ENCODE measurements at places on chromosomes 1 and 21. TPM values are rescaled to one million over a fixed set of nuclear protein-coding genes. Genes with fewer than 3 reads are reported as not detected.

DNA sequence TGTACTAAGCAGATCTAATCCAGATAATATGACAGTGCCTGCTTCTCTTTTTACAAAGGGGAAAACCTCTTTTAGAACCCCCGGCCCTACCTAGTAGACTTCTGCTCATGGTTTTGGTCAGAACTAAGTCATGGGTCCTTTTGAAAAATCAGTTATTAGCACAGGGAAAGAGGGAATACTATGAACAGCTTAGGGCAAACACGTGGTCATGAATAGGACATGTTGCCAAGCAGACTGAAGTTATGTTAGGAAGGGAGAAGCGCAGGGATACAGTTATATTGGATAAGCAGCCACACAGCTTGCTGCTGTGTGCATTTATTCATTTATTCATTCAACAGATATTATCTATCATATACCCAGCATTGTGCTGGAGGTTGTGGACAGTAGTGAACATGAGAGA, 25.3 kb upstream of the IGSF3 start:
- H3K27ac ChIP-seq: no peak overlapping the region
- H3K27me3 ChIP-seq: no peaks in the 10 kb centered on the region
- H3K4me3 ChIP-seq: no peak overlapping the region
- no peak for DNase-seq
- no peaks in the 10 kb centered on the region for H3K4me1 ChIP-seq

- no peaks in the 10 kb centered on the region for H3K36me3 ChIP-seq
- no peak overlapping the region for H3K27ac ChIP-seq
Observed at GRCh38 chr1:107572674-107573211, 392.2 kb downstream of the VAV3 start.

DNA sequence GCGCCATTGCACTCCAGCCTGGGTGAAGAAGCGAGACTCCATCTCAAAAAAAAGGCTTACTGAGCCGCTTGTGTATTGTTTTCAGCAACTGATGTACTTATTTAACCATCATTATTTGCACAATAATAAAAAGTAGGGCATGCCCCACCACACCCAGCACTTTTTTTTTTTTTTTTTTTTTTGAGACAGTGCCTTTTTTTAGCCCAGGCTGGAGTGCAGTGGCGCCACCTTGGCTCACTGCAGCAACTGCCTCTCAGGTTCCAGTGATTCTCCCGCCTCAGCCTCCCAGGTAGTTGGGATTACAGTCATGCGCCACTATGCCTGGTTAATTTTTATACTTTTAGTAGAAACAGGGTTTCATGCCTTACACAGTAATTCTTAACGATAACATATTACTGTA, 12.2 kb upstream of the TRNAU1AP start:
- no peaks in the 10 kb centered on the region for H3K27me3 ChIP-seq
- H3K36me3 ChIP-seq: no peaks in the 10 kb centered on the region
- no peak overlapping the region for H3K4me3 ChIP-seq

The GPR52 gene
- total RNA-seq: 7.1 TPM

The PER3 gene
- total RNA-seq: 19.8 TPM

The RASSF5 gene
- total RNA-seq: 21.7 TPM

DNA sequence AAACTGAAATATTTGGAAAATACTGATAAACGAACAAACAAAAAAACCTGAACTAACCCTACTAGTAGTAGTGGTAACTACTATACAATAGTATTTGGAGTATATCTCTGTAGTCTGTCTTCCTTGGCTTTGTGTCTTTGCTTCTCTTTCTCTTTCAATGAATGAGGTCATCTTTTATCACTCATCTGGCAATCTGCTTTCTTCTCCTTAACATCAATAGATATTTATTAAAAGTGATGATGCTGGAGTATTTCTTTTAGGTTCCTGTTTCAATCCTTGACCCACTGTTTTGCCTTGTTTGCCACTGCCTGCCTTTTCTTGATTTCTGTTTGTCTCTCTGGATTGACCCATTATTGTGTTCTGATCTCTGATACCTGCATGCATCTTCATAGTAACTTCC, 71.5 kb downstream of the ROR1 start:
- H3K27ac ChIP-seq: no peak overlapping the region
- no peaks in the 10 kb centered on the region for H3K27me3 ChIP-seq
- no peaks in the 10 kb centered on the region for H3K36me3 ChIP-seq
- peaks cover 76% of the 10 kb centered on the region for H3K4me1 ChIP-seq

DNA sequence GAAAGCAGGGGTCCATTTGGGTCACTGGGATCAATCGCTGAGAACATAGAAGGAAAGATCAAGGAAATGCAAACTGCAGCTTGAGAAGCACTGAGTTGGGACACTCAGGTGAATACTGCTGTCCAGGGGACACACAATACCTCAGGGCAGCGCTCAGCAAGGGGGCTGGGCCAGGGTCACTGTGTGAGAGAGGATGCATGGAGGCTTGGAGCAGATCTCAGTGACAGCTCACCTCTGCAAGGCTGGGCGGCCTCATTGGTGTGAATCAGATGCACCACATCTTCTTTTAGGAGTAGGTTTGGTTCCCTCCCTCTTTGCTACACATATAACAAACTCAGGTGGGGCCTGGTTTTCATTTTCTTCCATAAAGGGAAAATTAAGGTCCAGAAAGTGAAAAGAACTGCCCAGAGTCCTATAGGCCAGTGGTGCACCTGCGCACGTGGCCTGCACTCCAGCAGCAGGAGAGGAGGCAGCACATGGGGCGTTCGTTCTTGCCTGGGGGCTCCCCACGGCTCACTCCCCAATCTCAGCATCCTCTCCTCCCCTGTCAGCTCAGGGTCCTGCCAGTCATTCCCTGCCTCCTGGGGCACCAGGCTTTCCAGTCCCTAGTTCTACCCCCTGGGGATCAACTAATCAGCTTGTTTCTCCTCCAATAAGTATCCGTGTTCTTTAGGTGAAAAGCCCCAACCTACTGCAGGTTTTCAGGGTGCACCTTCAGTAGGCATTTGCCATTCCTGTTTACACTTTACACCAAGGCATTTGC, 1.5 kb downstream of the A3GALT2 start:
- no peaks in the 10 kb centered on the region for H3K27me3 ChIP-seq
- no peaks in the 10 kb centered on the region for H3K4me1 ChIP-seq
- no peak for DNase-seq
- H3K4me3 ChIP-seq: no peak overlapping the region

- no peak overlapping the region for H3K4me3 ChIP-seq
- H3K27me3 ChIP-seq: no peaks in the 10 kb centered on the region
- DNase-seq: no peak
- no peaks in the 10 kb centered on the region for H3K4me1 ChIP-seq
- H3K36me3 ChIP-seq: no peaks in the 10 kb centered on the region
Observed at GRCh38 chr1:194495434-194495833, 1309.0 kb upstream of the B3GALT2 start.

GRCh38 chr1:156262461-156263287, 14.8 kb upstream of the PAQR6 start:
- H3K4me1 ChIP-seq: no peaks in the 10 kb centered on the region
- no peak overlapping the region for H3K27ac ChIP-seq
- H3K27me3 ChIP-seq: no peaks in the 10 kb centered on the region
- DNase-seq: no peak
- peaks cover 88% of the 10 kb centered on the region for H3K36me3 ChIP-seq
- no peak overlapping the region for H3K4me3 ChIP-seq

- H3K4me1 ChIP-seq: no peaks in the 10 kb centered on the region
- DNase-seq: no peak
- no peak overlapping the region for H3K27ac ChIP-seq
- no peak overlapping the region for H3K4me3 ChIP-seq
Observed at GRCh38 chr1:10759413-10760200, 36.8 kb downstream of the CASZ1 start.

DNA sequence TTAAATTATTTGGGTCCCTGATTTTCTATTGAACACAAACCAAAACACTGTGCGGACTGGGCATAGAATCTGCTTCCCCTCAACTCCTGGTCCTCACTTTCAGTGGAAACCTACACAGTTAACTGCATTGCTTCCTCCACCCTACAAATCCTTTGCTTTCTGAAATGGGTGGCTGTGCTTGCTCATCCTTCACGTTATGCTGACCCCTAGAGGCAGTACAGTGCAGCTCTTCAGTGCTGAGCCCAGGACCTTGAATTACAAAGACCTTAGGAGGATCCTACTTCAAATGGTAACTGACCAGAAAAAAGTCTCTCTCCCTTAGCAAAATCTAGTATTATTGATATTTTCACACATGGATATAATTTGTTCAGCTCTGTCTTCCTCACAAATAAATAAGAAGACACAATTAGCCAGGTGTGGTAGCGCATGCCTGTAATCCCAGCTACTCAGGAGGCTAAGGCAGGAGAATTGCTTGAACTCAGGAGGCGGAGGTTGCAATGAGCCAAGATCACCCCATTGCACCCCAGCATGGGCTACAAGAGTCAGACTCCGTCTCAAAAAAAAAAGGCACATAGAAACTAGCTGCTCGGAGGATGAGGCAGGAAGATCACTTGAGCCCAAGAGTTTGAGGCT, 63.4 kb upstream of the L1TD1 start:
- H3K4me1 ChIP-seq: no peaks in the 10 kb centered on the region
- DNase-seq: no peak
- H3K27ac ChIP-seq: no peak overlapping the region
- H3K27me3 ChIP-seq: no peaks in the 10 kb centered on the region
- H3K4me3 ChIP-seq: no peak overlapping the region

The SPRR1A gene
- total RNA-seq: not detected

GRCh38 chr1:174726167-174726879, 273.4 kb upstream of the CACYBP start:
- H3K36me3 ChIP-seq: no peaks in the 10 kb centered on the region
- no peak overlapping the region for H3K27ac ChIP-seq
- DNase-seq: no peak
- H3K27me3 ChIP-seq: no peaks in the 10 kb centered on the region
- no peak overlapping the region for H3K4me3 ChIP-seq

GRCh38 chr1:150281221-150281757, 1.1 kb upstream of the CIART start:
- peaks cover 22% of the 10 kb centered on the region for H3K4me1 ChIP-seq
- peak overlapping the region; percentile 97 for H3K27ac ChIP-seq
- peak overlapping the region; percentile 77 for H3K4me3 ChIP-seq
- DNase-seq: peak; percentile 42
- peaks cover under 1% of the 10 kb centered on the region for H3K36me3 ChIP-seq

DNA sequence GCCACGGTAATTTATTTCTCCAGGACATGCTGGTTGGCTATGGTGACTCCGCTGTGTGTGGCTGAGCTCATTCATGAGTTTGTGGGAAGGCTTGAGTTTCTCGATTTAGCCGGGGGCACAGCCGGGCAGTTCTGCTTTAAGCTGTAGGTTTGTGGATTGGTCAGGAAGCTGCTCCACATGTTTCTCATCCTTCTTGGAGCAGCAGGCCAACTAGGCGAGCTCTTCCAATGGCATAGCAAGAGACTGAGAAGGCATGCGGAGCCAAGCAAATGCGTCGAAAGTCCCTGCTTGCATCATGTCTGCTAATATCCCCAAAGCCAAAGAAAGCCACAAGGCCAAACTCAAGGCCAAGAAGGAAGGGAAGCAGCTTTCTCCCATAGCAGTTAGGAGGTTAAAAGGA, 71.6 kb upstream of the GREM2 start:
- no peaks in the 10 kb centered on the region for H3K4me1 ChIP-seq
- no peak overlapping the region for H3K27ac ChIP-seq
- no peaks in the 10 kb centered on the region for H3K36me3 ChIP-seq
- H3K4me3 ChIP-seq: no peak overlapping the region

DNA sequence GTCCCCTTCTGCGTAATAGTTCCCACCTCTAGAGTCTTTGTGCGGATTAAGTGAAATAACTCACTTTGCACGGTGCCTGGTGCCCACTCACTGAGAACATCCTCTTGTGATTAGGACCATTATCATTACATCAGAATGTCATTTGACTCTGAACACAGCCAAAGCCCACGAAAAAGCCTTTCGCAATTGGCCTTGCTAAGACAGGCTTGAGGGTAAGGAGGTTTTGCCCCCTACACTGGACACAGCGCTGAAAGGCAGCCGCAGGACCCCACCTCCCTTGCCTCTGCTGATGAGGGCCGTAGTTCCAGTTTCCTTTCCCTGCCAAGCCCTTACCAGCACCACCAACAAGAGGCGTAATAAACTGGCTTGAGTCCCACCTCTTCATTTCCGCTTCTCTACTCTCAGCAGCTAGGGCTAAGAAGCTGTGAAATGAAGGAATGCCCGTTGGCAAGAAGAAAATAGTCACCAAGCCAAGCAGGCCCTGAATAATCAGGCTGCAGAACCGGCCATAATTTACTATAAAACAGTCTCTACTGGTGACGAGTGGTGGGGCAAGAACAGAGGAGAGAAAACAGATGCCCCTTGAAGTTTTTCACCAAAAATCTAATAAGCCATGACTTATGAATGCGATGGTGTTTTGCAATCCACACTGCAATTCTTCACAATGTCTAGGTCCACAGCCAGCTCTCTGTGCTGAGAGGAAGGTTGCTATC, 53.1 kb downstream of the SH3GLB1 start:
- no peak for DNase-seq
- no peaks in the 10 kb centered on the region for H3K27me3 ChIP-seq
- peak overlapping the region; percentile 53 for H3K4me3 ChIP-seq
- peaks cover 7% of the 10 kb centered on the region for H3K4me1 ChIP-seq

DNA sequence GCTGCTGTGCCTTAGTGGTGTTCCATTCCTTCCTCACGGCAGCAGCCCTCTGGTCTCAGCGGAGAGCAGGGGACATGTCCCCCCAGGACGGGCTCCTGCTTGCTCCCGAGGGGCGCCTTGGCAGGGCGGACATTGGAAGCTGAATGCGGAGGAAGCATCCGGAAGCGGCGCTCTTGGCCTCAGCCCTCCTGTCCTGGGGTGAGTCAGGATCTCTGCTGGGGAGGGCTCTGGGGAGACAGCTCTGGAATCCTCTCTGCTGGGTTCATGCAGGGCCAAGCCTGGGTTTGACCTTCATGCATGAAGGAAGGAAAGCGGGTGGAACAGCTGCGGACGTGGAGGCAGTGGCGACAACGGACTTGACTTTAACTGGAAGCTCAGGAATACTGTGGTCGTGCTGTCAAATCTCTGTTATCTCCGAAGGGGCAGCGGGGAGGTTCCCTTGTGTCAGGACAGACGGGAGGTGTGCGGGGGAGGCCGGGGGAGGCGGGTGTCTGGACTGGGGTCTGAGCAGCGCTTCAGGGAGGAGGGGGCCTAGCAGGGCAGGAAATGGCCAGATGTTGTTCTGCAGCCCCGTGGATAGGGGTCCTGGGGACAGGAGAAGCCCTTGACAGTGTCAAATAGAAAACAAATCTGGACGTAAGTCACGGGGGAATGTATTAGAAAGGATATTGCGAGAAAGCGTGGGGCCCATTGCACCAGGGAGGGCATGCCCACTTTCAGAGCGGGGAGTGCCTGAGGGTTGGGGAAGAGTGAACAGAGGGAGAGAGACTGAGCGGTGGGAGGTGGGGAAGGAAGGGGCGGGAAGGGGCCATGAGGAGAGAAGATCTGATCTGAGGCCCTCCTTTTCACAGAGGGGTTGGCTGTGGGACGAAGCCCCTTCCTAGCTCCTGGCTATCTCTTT, 26.6 kb downstream of the CRYAA start:
- H3K4me1 ChIP-seq: no peaks in the 10 kb centered on the region
- H3K27me3 ChIP-seq: no peaks in the 10 kb centered on the region
- H3K36me3 ChIP-seq: no peaks in the 10 kb centered on the region
- H3K27ac ChIP-seq: no peak overlapping the region
- H3K4me3 ChIP-seq: no peak overlapping the region

The LAPTM5 gene
- total RNA-seq: 127 TPM

- DNase-seq: no peak
- no peaks in the 10 kb centered on the region for H3K36me3 ChIP-seq
- no peaks in the 10 kb centered on the region for H3K27me3 ChIP-seq
- H3K27ac ChIP-seq: no peak overlapping the region
- H3K4me3 ChIP-seq: no peak overlapping the region
Observed at GRCh38 chr21:41491412-41491811, 16.5 kb downstream of the TMPRSS2 start.

All from thoracic aorta (tissue), 2 donors.